ENCODE measurements at places on chromosomes 3 and 15.

- DNase-seq: no peak
Observed at GRCh38 chr3:40504636-40505430, 1.0 kb upstream of the ZNF620 start.

GRCh38 chr3:16587681-16588060 lies 17.6 kb downstream of the DAZL start:
- no peak for DNase-seq

- peak; percentile 50 for DNase-seq
Observed at GRCh38 chr3:89527736-89528305, 420.4 kb downstream of the EPHA3 start.

DNA sequence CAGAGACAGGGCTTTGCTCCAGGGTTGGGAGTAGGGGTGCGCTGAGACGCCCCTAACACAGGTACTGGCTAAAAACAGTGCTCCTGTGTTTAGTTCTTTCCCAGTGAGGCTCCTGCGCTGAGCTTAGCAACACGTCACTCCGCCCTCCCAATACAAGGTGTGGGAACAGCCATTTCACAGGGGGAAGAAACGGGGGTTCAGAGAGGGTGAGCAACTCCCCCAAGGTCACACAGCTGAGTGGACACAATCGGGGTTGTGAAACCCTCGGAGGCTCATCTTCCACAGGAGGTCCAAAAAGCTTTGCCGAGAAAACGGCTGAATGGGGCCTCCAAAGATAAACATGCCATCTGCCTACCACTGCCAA lies 628 bp downstream of the PRRT3 start:
- DNase-seq: no peak

GRCh38 chr3:5741017-5741416 lies 553.5 kb downstream of the EDEM1 start:
- no peak for DNase-seq

GRCh38 chr3:73999501-73999900 lies 374.8 kb upstream of the PDZRN3 start:
- DNase-seq: no peak

- no peak for DNase-seq
Observed at GRCh38 chr15:34696506-34696905, 58.3 kb downstream of the GJD2 start.

DNA sequence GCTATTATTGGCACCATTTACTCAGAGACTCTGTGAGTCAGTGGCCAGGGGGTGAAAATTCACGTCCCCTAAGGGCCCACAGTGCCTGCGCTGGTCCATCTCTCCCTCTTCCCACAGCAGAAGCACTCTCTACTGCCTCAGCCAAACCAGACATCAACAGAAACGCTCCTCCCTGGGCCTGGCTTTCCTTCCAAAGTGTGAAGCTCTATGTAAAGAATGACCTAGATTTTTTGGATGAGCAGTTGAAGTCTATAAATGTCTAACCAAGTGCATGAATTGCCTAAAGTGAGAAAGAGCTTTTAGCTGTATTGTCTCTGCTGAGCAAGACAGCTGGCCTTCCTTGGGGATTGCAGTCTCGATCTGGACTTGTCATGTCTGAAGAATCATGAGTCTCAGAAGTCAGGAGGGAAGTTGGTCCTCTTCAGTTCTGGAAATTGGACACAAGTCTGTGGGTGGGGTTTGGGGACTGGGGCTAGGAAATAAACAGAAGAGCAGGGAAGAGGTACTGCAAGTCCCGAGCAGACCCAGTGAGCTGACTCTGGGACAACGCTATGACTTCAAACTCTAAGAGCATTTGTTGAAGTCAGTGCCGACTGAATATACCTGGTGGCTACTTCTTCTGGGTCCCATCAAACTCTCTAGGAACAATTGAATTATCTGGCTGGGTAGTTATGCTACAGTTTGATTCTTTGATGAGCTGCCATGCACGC lies 29.0 kb downstream of the RASGRP1 start:
- DNase-seq: no peak

- no peak for DNase-seq
Observed at GRCh38 chr3:160601288-160601687, 35.9 kb upstream of the KPNA4 start.

GRCh38 chr3:16104156-16104555 lies 70.3 kb upstream of the GALNT15 start:
- no peak for DNase-seq
